ENCODE measurements at places on chromosomes 4 and X.

DNA sequence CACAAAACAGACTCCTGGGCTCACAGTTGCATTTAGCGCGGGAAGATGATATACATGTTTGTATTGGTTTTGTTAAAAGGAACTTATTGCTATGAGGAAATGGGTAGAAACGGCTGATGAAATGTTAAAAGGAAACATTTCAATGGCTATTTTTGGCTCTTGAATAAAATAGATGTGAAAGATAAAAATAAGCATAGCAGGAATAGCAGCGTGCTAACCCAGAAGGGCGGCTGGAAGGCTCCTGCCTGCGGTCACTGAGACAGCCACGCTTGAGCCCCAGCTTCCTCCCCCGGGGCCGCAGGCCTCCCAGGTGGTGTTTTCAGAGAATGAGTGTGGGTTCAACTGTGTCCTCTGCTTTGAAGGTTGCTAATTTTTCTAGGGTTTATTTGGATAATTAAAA lies 35.0 kb upstream of the CLCN4 start:
- no peak for DNase-seq

DNA sequence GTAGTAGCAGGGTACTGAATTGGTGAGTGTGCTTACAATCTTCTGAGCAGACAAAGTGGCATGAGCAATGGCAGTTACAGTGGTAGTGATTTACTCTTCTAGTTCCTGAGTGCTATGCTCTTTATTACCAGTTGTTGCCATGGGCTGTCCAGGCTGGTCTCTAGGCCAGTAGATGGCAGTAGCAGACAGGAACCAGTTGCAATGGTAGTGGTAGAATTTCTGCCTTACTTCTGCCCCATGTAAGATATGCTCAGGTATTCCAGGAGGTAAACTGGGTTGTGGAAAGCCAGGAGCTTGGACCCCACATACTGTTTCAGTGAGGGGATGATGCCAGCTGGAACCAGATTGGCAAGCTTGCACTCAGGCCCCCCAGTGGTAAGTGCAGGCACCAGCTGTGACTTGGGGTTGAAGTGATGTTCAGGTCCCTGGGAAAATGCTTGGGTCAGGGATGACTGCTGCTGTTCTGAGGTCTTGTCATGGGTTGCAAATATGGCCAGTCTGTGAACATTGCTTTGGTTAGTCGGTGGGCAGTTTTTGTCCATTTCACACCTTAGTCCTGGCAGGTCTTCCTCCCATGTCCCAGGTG lies 63.0 kb upstream of the ZXDB start:
- no peak for DNase-seq

DNA sequence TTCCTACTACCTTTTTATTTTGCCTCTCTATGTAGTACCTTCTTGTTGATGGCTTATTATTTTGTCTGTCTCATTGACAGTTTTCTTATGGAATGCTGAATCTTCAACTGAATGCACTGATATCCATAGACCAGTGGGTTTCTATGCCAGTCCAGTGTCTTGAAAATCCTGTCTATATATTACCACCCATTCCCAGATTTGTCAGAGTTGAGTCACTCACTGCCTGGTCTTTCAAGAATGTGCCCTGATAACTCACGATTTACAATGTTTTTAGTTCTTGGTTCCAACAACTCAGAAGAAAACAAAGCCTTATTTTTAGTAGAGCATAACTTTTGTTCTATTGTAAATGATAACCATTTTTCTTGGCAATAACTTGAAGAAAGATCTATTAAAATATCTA lies 606.0 kb upstream of the PITX2 start:
- DNase-seq, result no peak

GRCh38 chrX:51336584-51336983 lies 4.0 kb downstream of the NUDT10 start:
- peak; percentile 52 for DNase-seq
